ENCODE measurements at places on chromosomes 13 and 19.

- DNase-seq = no peak
Measured at GRCh38 chr19:19270749-19271571, 2.1 kb downstream of the TM6SF2 start.

DNA sequence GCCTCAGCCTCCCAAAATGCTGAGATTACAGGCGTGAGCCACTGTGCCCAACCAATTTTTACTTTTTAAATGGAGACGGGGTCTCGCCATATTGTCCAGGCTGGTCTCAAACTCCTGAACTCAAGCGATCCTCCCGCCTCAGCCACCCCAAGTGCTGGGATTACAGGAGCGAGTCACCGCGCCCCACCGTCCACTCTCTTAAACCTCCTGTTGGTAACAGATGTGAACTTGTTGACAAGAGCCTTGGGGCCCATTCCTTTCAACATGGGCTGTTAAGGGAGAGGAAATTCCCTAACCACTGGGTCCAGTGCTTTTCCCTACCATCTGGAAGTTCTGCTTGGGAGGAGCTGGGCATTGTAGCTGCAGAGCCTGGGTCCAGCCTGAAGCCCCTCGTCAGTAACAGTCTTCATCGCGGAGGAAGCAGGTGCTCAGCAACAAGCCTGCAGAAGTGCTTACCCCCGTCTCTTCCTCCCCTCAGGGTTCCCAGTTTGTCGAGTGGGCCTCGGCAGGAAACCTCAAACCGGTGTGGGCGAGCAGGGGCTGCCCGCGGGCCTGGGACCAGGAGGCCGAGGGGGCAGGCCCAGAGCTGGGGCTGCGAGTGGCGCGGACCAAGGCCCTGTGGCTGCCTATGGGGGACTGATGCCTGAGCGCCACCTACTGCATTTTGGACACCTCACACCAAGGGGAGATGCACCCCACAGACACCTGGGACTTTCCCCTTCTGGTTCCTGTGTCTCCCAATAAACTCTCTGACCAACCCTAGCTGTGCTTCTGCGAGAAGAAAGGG, 4.0 kb upstream of the FLT3LG start:
- peak; percentile 88 for DNase-seq

DNA sequence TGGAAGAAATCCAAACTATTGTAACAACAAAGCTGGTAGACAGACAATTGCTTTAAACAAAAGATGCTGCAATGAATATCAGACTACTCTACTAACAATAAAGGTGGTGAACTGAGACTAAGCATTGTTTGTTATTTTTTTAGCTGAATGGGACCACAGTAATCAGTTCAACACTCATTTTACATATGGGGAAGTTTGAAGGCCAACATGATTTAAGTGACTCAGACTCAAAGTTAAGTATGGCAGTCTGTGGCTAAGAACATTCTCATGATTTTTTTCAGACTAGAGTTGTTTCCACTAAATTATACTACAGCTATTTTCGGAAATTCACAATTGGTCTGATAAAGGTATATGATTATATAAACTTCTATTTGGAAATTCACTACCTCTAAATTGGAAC, 10.4 kb downstream of the EXOSC8 start:
- DNase-seq = no peak

DNA sequence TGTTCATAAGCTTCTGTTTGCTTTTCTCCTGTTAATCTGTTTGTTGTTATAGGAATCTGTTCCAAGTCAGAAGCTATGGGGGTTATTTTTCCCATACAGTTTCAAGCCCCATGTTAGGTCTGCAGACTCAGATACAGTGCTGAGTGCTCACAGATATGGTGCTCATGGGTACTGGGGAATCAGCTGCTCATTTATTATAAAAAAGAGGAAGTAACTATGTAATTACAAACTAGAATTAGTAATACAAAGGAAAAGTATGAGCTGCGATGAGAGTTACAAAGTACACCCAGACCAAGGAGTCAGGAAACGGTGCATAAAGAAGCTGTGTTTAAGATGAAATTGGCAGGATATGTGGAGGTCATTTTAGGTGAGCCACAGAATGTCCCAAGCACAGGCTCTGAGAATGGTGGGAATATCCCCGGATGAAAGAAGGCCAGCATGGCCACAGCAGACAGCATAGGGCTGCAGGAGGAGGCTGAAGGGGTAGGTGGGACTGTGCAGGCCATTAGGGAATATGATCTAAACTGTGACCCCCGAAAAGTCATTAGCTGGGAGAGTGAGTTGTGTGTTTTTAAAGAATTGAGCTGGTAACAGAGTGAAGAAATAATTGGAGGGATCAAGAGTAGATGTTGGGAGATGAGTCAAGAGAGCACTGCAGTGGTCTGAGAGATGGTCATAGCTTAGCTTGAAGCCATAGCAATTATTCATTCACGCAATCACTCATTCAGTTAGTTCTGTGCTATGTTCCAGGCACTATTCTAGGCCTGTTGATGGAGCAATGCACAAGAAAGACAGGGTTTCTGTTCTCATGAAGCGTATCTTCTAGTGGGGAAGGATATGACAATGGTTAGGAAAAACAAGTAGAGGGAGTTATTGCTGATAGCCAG, 177.4 kb upstream of the UBL3 start:
- DNase-seq = no peak

- peak; percentile 55 for DNase-seq
Measured at GRCh38 chr19:56105090-56105701, 15.9 kb downstream of the ZNF787 start.

DNA sequence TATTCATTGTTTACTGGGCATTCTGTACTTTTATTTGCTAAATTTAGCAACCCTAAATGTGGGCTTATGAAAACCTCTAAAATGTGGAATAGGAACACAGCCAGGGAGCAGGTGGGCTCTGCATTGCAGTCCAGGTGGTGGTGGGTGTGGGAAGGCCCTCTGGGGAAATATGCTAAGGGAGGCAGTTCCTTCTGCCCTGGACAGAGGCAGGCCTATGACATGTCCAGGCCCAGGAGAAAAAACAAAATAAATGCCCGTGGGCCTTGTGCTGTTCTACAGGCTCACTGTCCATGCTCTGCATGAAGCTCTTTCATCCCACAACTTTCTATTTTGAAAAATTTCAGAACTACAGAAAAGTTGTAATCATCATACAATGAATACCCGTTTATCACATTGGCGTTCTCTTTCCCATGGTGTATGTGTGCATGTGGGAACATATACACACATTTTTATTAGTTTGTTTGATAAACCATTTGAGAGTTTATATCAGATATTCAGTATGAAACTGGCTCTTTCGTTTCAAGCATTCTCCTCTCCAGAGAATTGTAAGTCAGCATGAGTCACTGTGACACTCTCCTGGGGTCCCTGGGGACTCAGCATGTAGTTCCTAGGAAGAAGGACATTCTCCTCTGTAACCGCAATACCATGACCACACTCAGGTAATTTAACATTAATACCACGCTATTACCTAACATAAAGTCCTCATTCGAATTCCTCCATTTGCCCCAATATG, 505.3 kb downstream of the COG6 start:
- DNase-seq = no peak

- DNase-seq = no peak
Measured at GRCh38 chr13:100212904-100213553, 124.1 kb downstream of the PCCA start.

DNA sequence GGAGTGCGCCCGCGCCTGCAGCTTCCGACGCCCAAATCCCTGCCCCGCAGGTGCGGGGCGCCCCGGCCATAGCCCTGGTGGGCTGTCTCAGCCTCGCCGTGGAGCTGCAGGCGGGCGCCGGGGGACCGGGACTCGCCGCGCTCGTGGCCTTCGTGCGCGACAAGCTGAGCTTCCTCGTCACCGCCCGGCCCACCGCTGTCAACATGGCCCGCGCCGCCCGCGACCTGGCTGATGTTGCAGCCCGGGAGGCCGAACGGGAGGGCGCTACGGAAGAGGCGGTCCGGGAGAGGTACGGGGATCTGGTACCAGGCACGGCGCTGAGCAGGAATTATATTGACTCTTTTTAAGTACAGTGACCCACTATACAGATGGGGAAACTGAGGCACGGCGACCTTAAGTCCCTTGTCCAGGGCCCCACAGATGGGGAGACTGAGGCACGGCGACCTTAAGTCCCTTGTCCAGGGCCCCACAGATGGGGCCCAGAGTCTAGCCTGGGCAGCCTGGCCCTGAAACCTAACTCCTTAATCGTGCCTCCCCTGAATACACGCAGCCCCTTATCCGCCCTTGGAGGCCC, 586 bp downstream of the MRI1 start:
- peak; percentile 40 for DNase-seq

GRCh38 chr13:73664851-73665250, 469.4 kb downstream of the KLF12 start:
- no peak for DNase-seq

GRCh38 chr19:18422530-18423191, 3.5 kb downstream of the SSBP4 start:
- DNase-seq = peak; percentile 65

DNA sequence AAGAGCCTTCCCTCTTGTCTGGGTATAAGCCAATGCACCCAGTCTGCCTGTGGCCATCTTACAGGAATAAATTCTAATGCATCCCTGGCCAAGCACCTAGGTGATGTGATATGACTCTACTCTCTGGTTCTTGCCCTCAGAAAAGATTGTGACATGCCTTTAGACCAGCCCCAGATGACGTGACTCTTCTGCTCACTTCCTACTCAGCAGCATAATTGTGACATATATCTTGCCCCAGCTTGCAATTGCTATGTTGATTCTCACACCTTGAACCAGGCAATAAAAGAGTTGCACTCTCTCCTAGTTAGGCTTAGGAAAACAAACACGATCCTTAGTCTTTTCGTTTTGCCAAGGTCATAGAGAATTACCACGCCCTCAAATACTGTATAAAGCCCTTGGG, 13.3 kb upstream of the ZNF726 start:
- no peak for DNase-seq
